ENCODE measurements at places on chromosomes 3 and 15.
A peak's percentile ranks its signal among the peaks of the same experiment; 100 is the strongest.

GRCh38 chr3:184354121-184354728 lies 7.2 kb downstream of the CLCN2 start:
- peak; percentile 49 for DNase-seq

DNA sequence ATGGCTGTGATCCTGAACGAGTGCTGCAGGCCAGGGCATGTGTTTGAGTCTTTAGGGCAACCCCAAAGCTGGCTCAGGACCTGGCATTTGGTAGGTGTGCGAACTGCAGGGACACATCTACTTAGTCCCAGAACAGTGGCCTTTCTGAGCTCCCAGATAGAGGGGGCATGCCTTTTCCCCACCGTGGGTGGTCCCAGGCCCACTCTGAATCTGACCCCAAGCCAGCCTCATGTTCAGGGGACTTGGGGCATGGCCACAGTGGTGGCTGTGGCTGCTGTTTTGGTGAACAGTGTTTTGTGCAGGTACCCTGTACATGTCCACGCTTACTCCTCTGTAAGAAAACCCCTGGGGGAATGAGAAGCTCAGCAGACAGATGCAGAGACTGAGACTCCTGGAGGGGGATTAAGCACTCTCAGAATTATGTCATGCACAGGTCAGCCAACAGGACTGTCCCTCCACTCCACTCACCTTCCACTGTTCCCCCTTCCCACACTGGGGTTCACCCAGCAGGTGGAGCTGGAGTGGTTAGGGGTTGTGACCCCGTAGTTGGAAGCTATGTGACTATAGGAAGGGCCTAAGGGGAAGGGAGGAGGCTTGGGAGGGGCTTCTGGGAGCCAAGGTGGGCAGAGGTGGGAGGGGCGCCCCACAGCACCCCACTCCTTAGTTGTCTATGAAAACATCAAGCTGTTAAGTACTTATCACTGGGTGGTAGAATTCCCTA lies 16.4 kb downstream of the ESYT3 start:
- DNase-seq: no peak

- no peak for DNase-seq
Observed at GRCh38 chr3:36011791-36012190, 368.5 kb upstream of the STAC start.

DNA sequence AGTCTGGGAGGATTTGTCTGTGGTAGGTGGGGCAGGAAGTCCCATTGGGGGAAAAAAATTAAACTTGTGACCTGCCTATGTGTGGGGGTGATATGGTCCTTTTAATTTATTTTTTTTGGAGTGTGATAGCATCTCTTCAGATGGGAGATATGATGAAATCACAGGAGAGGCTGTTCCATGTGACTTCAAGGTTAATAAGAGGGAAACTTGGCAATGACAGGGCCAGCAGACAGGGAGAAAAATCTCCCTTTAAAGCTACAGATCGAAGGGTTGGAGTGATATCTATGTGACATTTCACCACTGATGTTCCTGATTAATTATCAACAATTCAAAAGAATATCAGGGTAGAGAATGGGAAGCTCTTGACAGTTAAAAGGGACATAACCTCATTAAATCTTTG lies 886.9 kb downstream of the TUSC7 start:
- no peak for DNase-seq

DNA sequence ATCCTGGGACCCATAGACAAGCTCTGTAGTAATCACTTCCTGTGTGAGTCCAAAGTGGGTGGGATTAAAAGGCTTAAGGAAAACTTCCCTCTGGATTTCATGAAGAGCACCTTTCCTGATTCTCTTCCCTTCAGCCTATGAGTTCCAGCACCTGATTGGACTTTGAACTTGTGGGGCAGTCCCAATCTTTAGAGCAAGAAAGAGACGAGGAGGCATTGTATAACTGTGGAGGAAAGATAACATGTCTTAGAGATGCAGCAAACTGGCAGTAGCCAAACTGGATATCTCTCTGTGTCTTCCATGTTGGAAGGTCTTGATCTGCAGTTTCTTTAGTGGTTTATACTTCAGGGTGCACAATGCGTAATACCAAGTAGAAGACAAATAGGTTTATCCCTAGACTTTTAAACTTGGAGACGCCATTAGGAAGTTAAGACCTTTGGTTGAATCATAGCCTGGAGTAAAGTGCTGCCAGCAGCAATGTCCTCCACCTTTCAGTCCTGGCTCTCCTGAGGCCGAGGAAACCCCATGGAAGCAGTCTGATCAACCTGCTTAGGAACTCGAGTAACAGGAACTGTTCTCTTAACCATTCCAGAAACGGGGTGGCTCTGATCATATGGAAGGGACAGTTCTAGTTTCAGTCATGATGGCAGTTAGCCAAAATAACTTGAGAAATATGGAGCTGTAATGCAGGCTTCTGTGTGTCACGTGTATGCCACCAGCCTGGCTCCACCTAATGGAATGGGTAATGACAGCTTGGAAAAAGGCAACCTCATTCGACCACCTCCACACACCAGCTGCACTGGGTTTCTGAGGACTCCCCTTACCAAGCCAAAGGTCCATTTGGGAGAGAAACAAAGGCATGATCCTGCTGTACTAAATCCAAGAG lies 4.7 kb downstream of the EIF1B start:
- DNase-seq: no peak

DNA sequence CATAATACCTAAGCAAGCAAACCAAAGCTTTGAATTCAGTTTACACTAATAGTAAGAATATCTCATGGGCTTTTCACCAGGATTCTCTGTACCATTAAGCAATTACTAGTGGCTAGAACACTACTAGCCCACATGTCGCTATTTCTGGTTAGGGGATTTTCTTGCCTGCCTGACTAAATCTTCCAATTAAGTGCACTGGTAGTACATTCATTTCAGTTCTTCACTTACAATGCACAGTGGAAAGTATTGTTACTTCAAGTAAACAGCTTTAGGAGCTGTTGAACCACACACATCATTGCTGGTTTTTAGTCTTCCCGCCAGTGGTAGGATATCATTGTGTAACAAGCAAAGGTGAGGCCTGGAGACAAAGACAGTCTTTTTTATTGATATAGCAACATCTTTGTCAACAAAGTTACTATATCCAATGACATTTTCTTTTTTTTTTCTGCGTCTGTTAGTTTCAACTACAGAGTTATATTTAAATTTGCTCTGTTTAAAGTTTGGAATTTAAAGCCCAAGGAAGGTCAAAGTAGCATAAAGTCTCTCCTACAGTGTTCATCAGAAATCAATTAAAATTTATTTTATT lies 826.8 kb upstream of the NR2F2 start:
- DNase-seq: no peak

- DNase-seq: no peak
Observed at GRCh38 chr3:172074586-172074985, 35.2 kb downstream of the FNDC3B start.

DNA sequence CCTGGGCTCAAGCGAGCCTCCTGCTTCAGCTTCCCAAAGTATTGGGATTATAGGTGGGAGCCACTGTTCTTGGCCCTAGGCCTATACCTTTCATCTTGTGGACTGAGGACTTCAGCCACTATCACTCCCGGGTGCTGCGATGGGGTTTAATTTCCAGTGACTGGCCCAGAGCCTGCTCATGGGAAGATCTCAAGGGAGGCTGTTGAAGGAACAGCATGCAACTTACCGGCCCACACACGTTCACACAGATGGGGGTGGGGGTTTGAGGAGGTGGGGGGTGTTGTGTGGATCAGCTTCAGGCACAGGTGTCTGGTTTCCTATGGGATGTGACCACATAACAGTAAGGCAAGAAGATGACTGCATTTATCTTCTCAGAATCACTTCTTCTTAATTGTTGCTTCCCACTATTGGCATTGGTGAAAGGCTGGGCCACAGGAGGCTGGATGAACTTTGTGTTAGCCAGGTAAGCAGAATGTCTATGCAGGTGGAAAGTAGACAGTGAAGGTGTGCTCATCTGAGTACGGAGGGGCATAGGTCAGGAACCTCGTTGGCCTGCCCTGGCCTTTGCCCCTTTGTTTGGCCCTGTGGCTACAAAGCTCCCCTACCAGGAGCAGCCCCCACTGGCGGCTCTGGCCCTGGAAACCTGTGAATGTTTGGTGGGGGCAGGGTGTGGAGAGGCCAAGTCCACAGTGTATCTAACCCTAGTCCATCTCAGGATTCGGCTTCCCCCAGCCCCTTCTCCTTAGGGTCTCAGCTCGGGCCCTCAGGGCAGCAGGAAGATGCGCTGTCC lies 1.4 kb upstream of the APBA2 start:
- DNase-seq: no peak

- no peak for DNase-seq
Observed at GRCh38 chr3:43247561-43248184, 38.7 kb upstream of the SNRK start.

- no peak for DNase-seq
Observed at GRCh38 chr15:75923756-75924155, 20.1 kb downstream of the FBXO22 start.

DNA sequence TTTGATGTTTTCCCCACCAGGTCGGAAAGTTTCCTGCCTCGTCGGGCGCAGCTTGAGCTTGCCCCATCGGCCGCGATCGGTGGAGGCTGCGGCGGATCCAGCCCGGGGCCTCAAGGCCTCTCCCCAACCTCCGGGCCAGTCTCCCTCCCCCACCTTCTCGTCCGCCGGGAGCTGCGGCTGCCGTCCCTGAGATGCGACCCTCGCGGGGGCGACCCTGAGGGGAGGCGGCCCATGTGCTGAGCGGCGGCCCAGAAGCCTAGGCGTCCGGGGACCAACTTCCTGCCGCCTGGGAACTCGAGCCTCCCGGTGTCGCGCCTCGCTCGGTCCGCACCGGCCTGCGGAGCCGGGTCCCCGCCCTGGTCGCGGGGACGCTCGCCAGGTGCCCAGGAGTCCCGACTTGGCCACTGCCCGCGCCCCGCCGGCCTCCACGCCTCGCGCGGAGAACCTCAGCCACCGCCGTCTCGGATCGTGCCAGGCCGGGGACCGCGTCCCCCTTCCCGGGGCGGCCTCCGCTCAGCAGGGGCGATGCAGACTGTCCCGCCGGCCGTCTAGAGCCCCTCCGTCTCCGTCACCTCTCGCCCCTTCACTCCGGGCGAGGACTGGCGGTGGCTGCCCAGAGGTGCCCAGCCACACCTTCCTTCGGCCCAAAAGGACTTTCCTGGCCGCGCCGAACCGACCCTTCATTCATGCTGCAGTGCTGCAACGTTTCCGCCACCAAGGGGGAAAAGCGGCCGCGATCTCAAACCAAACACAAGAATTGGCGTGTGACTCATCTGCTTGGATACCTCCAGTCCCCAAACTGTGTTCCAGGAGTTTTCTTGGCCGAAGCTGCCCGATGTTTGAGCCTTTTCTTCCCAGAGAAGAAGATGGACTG lies 656 bp downstream of the SLMAP start:
- no peak for DNase-seq

DNA sequence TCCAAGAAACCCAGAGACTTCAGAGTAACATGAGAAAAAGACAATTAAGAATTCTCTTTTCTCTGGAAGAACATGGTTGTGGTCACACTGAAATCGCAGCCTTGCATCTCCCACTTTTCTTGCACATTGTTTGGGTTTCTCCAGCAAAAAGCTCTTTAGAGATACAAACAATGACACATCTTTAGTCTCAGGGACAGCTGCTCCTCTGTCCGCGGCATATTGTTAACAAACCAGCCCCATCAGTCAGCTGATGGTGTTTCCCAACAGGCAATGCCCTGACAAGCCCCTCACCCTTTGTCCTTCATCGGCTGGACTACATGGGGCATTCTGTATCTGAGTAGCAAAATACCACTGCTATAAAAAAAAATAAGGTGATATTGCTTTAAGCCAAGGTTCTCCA lies 53.4 kb downstream of the UMPS start:
- DNase-seq: no peak

GRCh38 chr3:30548600-30548999 lies 57.8 kb upstream of the TGFBR2 start:
- no peak for DNase-seq

GRCh38 chr15:69983696-69984265 lies 113.9 kb downstream of the TLE3 start:
- no peak for DNase-seq

- no peak for DNase-seq
Observed at GRCh38 chr15:83164111-83164770, 43.4 kb downstream of the HDGFL3 start.

GRCh38 chr15:45498701-45499100 lies 23.9 kb downstream of the SLC30A4 start:
- no peak for DNase-seq

GRCh38 chr15:29159771-29160455 lies 109.7 kb downstream of the NSMCE3 start:
- no peak for DNase-seq

- no peak for DNase-seq
Observed at GRCh38 chr3:14434126-14434497, 31.7 kb downstream of the SLC6A6 start.

GRCh38 chr3:8638994-8639658 lies 5.5 kb downstream of the SSUH2 start:
- DNase-seq: no peak

DNA sequence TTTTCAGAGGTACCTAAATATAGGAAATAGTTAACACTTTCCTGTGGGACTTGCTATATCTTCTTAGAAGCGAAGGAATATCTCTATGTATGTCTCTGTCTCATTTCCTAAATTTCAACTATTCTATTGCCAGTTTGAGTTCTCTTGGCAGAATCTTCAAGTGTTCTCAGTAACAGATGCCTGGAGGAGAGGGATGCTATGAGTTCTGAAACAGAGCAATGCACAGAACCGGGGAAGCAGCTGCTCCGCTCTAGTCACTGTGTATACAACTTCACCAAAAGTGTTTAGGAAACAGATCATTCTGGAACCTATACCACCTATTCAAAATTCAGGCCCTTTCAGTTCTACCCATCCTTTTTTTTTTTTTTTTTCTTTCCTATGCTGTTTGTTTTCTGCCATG lies 144.6 kb downstream of the RORA start:
- DNase-seq: no peak

GRCh38 chr3:148512648-148513047 lies 185.1 kb upstream of the AGTR1 start:
- no peak for DNase-seq

DNA sequence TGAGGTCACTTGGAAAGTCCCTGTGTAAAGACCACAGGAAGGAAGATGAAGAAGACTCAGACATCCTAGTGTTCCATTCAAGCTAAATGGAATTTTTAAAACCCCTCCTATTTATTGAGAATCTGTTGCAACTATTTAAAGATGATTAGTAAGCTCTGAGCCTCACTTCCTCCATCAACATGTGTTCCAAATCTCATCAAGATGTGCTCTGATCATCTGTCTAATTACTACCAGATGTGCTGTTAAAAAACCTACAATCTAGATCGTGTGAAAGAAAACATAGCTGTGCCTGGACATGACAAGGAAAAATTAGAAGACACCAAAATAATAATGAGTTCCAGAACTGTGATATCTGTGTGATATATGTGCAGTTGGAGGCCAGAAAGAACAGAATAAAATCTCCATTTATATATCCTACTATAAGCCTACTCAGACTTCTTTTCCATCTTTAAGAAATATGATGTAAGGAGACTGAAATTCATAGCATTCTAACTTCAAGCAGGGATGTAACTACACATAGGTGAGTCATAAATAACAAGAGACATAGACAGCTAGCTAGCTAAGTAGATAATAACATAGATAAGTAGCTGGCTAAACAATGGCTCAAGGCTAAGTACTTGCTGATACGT lies 7.8 kb downstream of the XPC start:
- no peak for DNase-seq

DNA sequence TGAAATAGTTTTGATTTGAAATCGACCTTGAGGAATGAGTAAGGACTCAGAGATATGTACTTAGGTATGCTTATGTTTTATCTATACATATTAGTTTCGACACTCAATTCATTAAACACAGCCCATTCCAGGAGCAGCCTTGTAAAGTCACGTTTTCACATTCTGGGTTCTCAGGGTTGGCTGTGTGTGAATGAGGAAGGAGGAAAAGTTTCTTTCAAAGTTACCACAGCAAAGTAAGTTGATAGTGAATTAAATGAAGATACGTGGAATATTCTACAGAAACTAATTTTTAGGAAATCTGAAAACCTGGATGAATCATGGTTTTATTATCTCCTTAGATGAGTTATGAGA lies 133.5 kb downstream of the C3orf38 start:
- DNase-seq: no peak

Data from effector CD4-positive, alpha-beta T cell (primary cell).